HT1080 (cell line): ENCODE measurements at places on chromosomes 5 and 9. TPM values are rescaled to one million over a fixed set of nuclear protein-coding genes. Genes with fewer than 3 reads are reported as not detected.

GPR151 gene
- not detected in 2 replicates for total RNA-seq

WWC1 gene
- total RNA-seq: 48.7 and 52.8 TPM in 2 replicates

IQGAP2 gene
- total RNA-seq: 0.10 and 0.16 TPM in 2 replicates

PCDHGA12 gene
- 0.66 and 0.70 TPM in 2 replicates for total RNA-seq

GPRIN1 gene
- total RNA-seq: 10.4 and 13.1 TPM in 2 replicates

HBEGF gene
- 55.7 and 61.2 TPM in 2 replicates for total RNA-seq

GRCh38 chr9:4666042-4666699 lies at the start of gene SPATA6L:
TSS of gene SPATA6L (minus strand) at chr9:4666480. CDS start at chr9:4666250, 230 bp downstream.
- peak; percentile 27 for DNase-seq

DNA sequence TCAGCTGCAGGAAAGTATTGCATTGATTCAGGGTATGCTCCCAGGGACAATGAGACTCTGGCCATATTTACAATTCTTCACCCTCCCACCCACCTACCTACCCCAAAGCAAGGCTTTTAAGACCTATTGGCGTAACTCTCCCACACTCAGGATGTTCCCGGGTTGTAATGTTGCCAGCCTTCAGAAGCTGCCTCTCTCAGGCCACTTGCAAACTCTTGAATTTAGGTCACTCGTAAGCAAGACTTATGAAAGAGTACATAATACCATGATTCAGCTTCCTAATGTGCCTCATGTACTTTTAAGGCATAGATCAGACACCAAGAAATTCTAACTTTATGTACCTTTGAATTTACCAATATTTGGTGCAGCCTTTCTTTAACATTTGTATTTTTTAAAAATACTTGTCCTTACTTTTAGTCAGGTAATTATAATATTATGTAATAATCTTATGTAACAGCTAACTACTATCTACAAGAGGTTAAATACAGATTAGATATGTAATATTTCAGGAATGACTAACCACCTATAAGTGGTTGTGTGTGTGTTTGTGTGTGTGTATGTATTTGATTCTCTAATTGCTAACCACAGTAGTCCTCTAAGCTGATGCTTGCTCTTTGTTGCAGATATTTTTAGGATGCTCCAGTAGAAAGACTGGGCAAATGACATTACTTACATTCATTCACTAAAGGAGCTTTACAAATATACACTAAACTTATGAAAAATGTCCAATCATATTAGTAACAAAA lies 630.5 kb upstream of the MEF2C start:
- no peak for DNase-seq

DNA sequence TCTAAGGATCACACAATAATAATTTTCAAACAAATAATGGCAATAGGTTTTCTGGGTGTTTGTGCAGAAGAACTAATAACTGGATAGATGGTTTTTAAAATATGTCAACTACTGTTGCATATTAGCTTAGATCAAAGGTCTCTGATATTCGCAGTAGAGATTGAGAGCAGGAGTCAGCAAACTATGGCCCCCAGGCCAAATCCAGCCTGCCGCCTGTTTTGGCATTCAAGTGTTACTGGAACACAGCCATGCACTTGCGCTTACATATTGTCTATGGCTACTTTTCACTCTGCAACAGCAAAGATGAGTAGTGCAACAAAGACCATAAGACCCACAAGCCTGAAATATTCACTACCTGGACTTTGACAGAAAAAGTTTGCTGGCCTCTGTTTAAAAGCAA lies 260.8 kb downstream of the GRIA1 start:
- DNase-seq: no peak

DNA sequence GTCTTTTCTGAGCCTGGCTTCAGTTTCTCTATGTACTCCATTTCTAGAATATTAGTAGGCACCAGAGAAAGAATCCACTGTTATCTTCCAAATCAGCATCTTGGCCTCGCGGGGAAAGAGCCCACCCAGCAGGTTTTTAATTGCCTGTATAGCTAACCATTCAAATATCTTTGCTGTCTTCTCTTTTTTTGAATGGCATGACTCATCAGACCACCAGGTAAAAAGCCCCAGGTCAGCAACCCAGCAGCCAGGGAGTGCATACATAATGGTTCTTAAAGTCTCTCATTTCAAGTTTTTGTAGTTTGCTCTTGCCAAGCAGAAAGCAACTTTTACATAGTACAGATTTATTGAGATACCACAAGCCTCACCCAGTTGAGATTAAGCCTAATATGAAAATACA lies 50.7 kb downstream of the TMEM167A start:
- no peak for DNase-seq

DNA sequence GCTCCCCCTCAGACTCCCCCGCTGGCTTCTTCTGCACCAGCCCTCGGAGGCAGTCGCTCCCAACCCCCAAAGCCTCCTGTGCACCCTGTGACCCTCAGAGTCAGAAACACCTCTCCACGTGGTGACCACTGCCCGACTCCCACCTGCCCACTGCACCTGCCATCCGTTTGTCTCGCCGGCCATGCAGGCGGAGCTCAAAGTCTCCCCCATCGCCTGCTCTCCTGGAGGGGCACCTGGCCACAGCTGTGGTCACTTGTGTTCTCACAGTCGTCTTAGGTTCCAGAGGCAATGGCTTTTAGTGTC lies 38.2 kb downstream of the MRPL36 start:
- DNase-seq: no peak

DNA sequence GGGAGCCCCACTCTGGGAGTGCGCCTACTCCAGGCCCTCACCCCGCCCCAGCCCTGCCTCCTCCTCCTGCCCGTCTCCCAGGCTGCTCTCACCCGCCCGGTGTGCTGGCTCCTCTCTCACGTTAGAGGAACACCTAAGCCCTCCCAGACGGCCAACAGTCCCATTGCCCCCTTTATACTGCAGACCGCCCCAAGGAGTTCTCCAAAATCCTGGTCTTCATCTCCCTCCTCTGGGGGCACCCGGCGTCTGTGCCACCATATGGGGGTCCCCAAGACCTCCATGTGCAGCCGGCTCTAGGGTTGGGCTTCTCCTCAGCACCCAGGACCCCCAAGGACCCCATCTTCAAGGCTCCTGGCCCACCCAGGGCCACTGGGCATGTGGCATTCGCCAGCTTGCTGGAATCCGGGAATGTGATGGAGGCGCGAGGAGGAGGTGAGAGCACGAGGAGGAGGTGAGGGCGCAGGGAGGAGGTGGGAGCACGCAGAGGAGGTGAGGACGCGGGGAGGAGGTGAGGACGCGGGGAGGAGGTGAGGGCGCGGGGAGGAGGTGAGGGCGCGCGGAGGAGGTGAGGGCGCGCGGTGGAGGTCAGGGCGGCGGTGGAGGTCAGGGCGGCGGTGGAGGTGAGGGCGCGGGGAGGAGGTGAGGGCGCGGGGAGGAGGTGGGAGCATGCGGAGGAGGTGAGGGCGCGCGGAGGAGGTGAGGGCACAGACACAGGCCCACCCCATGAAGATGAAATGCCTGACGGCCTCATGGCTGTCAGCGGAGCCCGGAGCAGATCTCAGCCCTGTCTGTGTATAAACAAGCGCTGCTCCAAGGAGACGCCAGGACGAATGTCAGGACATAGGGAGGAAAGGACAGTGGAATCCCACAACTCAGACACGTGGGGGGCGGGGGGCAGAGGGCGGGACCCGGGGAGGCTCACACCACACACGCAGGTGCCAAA lies 41.2 kb downstream of the EXD3 start:
- DNase-seq: no peak

GRCh38 chr5:164184158-164184557 lies 678.7 kb downstream of the MAT2B start:
- DNase-seq: no peak

DNA sequence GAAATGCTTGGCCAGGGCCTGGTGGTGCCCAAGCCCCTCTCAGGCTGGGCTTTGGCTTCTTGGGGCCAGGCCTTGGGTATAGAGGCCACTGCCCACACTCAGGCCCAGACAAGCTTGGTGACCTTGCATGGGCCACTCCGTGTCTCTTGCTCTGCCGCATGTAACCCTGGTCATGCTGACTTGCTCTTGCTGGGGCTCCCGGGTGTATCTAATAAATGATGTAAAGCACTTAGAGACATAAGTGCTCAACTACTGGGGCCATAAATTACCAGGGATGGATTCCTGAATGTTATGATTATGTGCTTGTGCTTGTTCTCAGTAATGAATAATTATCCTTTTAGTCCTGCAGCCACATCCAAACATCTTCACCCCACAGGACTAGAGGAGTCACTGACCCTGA lies 54.0 kb downstream of the C5orf15 start:
- no peak for DNase-seq

- DNase-seq: no peak
These were observed 158.8 kb downstream of the SLF1 start for GRCh38 chr5:94777056-94777880.

DNA sequence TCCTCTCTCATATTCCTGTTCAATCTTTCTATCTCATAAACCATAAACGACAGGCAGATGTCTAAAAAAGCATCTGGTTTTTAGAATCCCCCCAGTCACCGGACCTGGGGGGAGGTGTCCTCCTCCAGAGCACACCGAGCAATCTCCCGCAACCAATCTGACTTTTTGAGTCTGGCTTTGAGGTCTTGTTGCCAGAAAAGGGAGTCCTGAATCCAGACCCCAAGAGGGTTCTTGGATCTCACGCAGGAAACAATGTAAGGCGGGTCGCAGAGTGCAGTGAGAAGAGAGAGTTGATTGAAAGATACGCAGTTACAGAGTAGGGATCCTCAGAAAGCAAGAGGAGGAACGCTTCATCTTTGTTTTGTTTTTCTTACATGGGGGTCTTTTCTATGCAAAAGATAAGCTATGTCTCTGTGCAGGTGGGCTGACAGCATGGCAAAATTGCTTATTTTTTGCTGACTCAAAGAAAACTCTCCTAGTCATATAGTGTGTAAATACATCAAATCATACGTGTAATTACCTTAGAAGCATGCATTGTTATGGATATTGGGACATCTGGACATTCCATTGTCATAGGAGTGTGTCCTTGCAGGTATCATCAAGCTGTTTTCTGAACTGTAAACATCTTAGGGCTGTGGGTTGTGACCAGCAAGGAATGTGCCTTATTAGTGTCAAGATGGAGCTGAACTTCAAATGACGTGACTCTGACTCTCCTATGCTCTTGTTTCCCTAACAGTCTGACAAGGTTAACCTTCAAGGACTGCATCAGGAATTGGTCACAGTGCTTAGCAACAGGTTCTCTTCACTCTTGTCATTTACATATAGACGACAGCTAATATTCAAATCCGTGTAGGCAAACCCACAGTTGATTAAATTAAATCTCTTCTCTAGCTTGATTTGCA lies 159.3 kb upstream of the DAPK1 start:
- no peak for DNase-seq

- DNase-seq: peak; percentile 90
These were observed at the start of gene IL31RA for GRCh38 chr5:55850839-55851674. TSS of gene IL31RA (plus strand) at chr5:55851357. CDS start at chr5:55851571, 214 bp downstream.

DNA sequence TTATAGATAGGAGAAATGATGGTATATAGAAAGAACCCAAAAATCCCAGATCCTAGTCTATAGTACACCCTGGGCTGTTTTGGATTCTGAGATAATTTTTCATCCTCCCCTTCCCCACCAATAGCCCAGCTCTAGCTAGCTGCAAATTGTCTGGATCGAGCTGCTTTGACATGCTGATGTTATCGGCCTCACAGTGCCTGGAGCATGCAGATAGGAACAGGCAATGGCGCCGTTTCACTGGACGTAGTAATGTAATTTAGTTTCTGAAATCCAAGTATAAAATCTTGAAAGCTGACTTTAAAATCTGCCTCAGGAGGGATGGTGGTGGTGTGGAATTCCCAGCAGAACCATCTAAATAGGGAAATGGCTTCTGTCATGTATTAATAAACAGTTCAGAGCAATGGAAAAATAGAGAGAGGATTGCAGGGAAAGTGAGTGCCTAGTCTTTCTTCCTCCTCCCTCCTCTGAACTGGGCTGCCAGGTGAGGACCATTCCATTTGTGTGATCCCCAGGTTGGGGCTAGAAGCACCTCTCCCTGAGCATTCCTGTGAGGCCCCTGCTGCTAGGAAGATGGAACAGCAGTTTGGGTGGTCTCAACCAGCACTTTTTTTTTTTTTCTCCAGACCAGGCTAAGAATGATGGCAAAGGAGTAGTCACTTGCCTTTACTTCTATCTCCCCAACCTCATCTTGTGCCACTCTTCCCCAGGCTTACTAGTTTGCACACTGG lies 31.9 kb downstream of the FAM219A start:
- DNase-seq: no peak

DNA sequence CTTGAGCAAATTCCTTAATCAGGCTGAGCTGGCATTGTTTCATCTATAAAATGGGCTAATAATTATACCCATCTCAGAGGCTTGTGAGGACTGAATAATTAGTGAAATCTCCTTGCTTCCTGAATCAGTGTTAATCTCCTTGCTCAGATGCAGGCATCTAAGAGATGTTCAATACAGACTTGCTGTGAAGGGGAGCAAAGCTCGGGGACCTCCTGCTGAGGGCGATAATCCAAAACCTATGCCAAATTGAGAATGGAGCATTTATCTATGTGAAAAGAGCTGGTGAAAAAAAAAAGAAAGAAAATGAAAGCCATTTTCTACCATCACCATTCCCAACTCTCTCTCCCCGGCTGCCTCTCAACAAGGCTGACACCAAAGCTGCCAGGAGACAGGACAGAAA lies 37.3 kb downstream of the ADRA1B start:
- DNase-seq: no peak

GRCh38 chr5:39521098-39521860 lies 96.5 kb upstream of the DAB2 start:
- no peak for DNase-seq

DNA sequence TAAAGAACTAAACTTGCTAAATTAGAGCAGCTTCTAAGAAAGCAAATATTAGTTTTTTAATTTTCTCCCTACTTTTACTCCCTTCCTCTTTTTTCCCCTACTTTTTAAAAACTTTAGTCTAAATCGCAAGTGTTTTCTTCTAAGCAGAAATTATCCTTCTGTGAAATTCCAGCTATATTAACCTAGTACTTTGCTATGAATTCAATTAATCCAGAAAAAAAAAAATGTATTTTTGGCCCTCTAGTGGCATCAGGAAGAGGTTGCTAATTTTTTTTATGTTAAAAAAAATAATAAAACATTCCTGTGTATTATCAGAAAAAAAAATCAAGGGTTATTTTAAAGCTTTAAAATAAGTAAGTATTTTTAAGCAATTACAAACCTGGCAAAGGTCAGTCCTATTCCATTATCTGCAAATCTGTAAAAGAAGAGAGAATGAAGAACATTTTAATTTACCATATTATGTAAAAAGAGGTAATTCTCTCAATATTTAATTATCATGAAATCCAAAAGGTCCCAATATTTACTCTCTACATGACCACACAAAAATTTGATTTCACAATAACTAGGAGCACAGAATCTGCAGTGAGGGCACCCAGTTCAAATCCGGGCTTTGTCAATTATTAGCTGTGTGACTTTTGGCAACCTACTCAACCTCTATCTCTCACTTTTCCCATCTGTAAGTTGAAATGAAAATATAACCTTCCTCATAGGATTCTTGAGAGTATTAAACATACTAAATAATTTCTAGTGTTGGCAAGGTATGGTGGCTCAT lies 52.0 kb downstream of the CEMIP2 start:
- DNase-seq: peak; percentile 13
